ENCODE measurements at places on chromosomes 1 and 21.
A peak's percentile ranks its signal among the peaks of the same experiment; 100 is the strongest.

- no peak for DNase-seq
Observed at GRCh38 chr21:26935977-26936376, 30.9 kb downstream of the ADAMTS5 start.

DNA sequence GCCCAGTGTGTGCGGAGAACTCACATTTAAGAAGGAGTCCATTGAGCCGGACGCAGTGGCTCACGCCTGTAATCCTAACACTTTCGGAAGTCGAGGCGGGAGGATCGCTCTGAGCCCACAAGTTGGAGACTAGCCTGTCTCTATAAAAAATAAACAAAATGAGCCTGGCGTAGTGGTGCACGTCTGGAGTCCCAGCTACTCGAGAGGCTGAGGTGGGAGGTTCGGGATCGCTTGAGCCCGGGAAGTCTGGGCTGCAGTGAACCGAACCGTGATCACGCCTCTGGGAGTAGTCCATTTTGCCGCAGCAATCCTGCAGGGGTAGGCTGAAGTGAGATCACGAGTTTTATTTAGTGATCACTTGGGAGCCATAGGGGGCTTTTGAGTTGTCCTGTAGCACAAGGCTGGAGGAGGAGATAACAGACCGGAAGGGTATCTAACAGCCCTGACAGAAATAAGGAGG, 497 bp upstream of the FUCA1 start:
- DNase-seq: no peak

GRCh38 chr1:203127666-203128430, at the start of gene ADORA1:
ADORA1 (plus strand) TSS chr1:203127726; CDS start chr1:203128842, 1,116 bp downstream.
- peak; percentile 80 for DNase-seq

DNA sequence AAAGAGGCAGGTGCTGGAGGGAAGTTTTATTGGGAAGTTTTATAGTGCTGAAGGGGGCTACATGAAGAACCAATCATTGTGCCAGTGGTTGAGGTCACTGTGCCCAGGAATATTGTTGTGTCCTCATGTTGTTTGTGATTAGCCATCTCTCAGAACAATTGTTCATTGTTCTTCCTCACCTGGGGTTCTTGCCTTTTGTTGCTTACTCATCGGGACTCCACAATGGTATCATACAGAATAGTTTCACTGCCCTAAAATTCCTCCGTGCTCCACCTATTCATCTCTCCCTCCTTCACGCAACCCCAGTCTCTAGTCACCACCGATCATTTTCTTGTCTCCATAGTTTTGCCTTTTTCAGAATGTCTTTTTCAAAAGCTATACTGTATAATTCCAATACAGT, 38.9 kb upstream of the CDC14A start:
- no peak for DNase-seq

DNA sequence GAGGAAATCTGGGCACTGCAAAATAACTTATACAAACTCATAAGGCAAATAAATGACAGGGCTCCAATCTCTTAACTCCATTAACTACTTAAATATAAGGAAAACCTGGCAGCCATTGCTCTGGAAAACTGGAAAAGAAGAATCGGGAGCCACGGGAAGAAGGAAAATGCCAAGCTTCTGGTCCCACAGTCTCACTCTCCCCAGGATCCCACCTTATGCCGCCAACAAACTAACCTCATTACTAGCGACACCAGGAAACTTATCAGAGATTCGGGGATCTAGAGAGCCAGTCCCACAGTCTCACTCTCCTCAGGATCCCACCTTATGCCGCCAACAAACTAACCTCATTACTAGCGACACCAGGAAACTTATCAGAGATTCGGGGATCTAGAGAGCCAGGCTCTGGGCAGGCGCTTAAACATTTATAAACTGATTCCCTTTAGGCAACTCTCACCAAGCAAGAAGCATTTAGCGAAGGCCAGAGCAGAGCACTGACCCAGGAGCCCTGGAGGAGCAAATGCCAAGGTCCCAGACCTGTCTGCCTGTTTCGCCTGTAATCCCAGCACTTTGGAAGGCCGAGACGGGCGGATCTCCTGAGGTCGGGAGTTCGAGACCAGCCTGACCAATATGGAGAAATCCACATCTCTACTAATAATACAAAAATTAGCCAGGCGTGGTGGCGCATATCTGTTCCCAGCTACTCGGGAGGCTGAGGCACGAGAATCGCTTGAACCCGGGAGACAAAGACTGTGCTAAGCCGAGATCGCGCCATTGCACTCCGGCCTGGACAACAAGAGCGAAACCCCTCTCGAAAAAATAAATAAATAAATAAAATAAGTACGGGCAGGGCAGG, 720 bp downstream of the PSMB2 start:
- no peak for DNase-seq

GRCh38 chr1:225554216-225554812, 98.6 kb downstream of the ENAH start:
- DNase-seq: no peak

DNA sequence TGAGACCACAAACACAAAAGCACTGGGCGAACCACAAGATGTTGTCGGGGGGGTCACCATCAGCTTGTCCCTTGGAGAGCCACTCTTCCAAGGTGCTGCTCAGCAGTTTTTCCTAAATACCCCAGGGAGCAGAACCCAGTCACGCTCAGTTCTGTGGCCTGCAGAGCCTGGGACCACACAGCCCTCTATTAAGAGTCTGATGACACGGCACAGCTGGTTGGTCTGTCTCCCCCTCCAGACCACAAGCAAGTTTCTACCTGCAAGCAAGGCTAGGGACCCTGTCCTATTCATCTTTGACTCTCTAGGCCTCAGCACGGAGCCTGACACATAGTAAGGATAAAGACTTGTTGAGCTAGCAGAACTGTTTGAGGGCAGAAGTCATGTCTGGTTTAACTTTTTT, 28.5 kb downstream of the SLC9A1 start:
- DNase-seq: no peak

DNA sequence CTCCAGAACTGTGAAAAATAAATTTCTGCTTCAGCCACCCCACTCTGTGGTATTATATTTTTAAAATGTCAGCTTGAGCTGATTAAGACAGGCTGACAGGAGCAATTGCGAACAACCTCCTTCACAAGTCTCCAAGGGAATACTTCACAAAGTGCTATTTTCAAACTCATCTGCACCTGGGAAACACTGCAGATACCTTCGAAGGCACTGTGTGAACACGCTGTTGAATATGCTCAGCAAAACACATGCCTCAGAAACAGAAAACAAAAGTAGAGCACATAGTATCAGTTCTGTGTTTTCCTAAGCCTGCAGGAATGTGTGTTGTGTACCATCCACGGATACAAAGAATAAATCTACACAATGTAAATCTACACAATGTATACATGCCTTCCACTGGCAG, 10.6 kb downstream of the TSPAN2 start:
- no peak for DNase-seq

DNA sequence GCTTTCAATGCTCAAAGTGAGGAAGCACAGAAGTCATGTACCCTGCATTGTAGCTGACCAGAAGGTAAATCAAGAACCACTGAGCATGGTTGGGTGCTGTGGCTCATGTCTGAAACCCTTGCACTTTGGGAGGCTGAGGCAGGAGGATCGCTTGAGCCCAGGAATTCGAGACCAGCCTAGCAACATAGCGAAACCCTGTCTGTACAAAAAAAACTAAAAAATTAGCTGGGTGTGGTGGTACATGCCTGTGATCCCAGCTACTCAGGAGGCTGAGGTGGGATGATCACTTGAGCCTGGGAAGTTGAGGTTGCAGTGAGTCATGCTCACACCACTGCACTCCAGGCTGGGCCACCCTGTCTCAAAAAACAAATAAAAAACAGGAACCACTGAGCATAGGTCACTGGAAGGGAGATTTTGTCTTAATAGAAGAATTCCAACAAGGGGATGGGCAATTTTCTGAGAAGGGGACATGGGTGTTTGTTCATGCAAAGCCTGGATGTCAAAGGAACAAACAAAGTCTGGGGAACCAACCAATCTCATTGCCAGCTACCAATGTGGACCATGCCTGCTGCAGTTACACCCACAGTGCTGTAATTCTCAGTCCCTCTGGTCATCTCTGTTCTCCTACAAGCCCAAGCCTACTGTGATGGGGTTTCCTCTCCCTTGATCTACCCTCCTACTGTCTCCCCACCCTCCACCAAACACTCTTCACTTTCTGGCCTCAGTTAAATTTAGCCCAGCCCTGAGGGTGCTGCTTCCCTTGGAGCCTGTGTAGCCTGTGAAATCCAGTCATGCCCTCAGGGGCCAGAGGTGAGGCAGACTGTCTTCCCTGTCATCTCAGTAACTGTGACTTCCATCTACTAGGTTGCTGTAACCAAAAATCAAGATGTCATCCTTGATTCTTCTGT, 47.9 kb downstream of the ELF3 start:
- DNase-seq: no peak

DNA sequence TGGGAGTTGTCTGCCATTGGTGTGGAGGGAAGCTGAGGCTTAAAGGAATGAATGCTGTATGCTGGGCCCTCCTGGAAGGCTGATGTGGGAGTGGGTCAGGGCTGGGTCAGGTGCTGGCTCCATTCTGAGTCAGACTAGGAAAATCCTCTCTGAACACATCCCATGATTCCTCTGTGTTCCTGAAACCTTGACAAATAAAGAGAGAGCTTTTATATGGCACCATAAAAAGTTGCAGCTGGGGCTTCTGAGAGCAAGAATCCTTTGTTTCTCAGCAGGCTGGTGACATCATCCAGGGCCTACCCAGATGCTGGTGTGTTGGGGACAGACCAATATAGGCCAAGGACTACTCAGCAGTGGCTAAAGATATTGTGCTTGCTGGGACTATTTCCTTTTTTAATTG, 27.8 kb upstream of the NFASC start:
- DNase-seq: no peak

- DNase-seq: no peak
Observed at GRCh38 chr1:91734761-91735160, 151.2 kb downstream of the TGFBR3 start.

DNA sequence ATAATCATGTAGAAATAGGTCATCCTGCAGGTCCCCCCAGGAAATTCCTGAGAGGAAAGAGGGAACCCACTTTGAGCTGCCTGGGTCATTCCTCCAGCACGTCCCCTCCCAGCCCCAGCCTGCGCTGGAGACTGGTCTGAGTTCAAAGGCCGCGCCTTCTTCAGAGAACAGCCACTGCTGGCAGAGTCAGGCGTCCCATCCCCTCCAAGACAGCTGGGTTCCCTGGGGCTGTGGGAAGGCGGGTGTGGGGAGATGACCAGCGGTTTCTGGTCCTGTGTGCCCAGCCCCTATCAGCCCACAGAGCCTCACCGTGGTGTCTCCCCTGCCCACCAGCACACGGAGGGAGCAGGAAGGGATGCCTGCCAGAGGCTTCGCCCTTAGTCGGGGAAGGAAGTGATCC, 18.0 kb upstream of the TRAPPC10 start:
- no peak for DNase-seq

- DNase-seq: peak; percentile 6
Observed at GRCh38 chr1:223214261-223214807, 71.3 kb upstream of the TLR5 start.

DNA sequence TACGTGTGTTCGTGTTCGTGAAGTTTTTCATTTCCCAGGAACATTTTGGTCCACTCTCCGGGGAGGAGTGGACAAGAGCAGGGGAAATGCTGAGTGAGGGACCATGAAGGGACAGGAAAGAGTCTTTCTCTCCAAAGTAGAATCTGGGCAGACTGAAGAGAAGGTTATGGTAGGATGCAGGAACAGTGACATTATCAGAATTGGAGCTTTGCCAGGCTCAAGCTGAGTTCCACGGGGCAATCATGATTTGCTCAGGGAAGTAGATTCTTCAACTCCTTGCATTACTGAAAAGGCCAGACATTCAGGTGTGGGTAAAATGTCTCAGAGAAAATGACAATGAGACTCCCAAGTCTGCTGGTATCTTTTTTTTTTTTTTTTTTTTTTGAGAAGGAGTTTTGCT, 16.6 kb downstream of the ATP1A4 start:
- DNase-seq: no peak

- DNase-seq: no peak
Observed at GRCh38 chr1:82268826-82269225, 468.1 kb downstream of the ADGRL2 start.

DNA sequence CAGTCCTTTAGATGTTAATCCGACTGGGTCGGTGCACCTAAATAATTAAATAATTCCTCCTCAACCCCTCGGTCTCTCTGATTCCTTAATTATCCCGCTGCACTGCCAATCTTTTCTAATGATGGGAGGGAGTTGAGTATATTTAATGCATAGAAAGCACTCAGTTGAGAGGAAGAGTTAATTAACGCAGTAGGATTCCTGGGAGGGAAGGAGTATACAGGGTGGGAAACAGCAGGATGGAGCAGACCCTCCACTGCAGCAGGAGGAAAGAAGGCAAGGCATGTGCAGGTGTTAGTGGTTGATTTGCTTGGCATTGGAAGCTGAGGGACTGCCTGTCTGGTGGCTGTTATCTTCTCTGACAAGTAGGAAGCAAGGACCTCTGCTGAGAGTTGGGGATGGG, 9.9 kb upstream of the REN start:
- DNase-seq: no peak
